ENCODE measurements at places on chromosomes 3 and 15.

- DNase-seq, result peak; percentile 25
These were observed 199.1 kb downstream of the LRRN1 start for GRCh38 chr3:3998140-3998922.

GRCh38 chr3:115279939-115280338, 132.9 kb upstream of the ZBTB20 start:
- DNase-seq, result peak; percentile 79

GRCh38 chr3:69671082-69671952, 67.9 kb upstream of the MITF start:
- DNase-seq, result peak; percentile 26

DNA sequence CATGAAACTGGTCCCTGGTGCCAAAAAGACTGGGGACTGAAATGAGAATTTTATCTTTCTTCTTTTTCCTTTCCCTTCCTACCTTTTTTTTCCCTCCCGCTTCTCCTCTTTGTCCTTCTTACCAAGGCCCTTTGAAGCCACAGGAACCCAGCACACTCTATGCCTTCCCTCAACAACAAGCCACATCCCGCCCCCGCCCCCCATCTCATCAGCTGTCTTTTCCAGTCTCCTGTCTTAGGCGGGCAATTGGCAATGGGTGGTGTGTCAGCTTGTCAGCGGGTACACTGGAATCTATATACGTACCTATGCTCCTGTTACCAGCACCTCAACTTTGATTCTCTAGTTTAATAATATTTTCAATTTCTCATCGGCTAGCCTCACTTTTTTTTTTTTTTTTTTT, 56.3 kb upstream of the CHD2 start:
- DNase-seq, result no peak

GRCh38 chr3:24591191-24591590, 96.5 kb upstream of the THRB start:
- no peak for DNase-seq

DNA sequence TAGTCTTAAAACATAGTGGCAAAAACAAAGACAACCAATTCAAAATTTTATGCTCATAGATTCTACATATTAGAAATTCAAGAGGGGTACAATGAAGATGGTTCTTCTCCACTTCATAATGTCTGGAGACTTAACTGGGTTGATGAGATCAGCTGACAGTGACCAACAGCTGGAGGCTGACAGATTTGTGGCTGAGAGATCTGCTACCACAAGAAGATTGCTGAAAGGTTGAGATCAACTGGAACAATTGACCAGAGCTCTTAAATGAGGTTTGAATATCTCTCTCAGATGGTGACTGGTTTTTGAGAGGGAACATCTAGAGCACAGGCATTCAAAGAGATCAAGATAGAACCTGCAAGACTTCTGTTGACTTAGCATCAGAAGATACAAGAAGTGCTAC, 254.1 kb upstream of the ARPP21 start:
- no peak for DNase-seq
